Stimulated activated naive CD8-positive, alpha-beta T cell treated with anti-CD3 and anti-CD28 coated beads, Interleukin-15, amount 100 ng/mL, for 72 hours (primary cell): ENCODE measurements at places on chromosomes 5 and 9.

DNA sequence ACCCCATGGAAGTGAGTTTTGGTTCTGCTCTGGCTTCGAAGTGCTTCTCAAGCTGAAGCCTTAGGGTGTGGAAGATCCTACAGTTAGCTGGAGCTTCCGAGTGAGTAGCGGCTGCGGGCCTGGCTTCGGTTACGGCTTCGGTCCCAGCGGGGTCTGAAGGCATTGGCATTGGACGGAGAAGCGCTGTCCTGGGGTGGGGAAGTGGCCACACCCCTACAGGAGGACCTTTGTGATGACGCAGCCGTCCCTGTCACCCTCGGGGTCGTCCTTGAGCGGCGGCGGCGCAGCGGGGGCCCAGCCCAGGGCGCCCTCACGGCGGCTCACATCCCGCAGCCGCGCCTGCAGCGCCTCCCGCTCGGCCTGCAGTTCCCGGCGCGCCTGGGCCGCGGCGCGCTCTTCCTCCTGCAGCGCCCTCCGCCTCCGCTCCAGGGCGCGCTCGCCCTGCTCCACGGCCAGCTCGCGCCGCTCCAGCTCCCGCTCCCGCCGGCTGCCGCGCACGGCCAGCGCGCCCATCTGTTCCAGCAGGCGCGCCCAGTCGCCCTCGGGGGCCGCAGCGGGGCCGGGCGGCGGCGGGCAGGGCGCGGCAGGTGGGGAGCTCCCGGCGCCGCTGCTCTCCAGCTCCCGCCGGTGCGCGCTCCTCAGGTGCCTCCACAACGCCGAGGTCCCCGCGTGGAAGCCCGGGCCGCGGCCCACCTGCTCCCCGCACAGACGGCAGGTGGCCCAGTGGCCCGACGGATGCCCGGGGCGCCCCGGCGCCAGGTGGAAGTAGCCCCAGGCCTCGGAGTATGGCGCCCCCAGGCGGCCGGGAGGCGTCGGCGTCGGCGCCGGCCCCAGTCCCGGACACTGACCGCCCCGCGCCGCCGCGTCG is 9.9 kb downstream of the ZBED3 start:
- peak; percentile 67 for DNase-seq

GRCh38 chr5:53041071-53041692 is 52.0 kb downstream of the ITGA2 start:
- DNase-seq, result peak; percentile 28

GRCh38 chr5:133602835-133603380 is 9.4 kb downstream of the FSTL4 start:
- no peak for DNase-seq

GRCh38 chr5:139789845-139790189 is 5.8 kb upstream of the PSD2 start:
- DNase-seq, result no peak

DNA sequence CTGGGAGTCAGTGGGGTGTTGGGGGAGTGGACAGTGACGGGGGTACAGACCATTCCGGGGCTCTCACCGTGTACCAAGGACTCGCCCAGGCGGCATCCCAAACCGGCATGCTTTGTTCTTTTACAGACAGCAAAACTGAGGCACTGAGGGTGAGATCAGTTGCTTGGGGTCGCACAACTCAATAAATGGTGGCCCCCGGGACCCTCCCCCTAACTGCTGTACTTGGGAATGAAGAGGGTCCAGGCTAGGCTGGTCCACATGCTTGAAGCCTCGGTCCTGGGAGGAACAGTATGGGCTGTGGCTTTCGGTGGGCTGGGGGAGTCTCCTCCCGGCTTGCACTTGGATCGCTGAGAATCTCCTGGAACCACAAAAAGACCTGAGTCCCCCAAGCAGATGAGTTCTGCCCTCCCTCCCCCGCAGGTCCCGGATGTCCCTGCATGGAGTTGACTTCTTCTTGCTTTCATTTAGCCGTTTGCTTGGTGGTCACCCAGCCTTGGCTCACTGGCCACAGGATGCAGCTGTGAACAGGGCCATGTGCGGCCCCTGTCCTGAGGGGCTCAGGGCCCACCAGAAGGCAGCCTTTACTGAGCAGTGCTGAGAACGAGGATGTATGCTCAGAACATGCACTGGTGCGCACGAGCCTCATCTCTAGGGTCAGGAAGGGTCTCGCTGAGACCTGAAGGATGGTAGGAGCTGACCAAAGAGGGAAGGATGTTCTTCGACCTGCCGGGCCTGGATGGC is 4.2 kb downstream of the LAMC3 start:
- DNase-seq, result no peak

DNA sequence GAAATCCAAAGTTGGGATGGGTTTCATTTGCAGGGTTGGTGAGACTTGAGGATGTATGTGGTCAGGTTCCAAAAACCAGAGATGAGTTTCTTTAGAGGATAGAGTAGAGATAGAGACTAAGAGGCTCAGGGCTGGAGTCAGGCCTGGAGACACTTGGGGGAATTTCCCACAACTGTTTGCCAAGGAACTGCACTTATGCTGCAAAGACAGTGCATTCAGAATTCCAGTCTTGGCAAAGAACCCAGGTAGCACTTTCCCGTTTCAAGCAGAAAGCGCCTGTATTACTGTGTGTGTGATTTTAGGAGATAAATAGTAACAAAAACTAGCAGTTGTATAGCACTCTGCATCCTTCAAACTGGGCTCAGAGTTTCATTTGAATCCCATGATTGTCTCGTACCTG is 55.4 kb downstream of the SNCAIP start:
- no peak for DNase-seq

- DNase-seq, result no peak
These were observed at the start of gene PCDHB2 for GRCh38 chr5:141094481-141095262. PCDHB2 (plus strand) TSS chr5:141094615; CDS start chr5:141094791, 176 bp downstream.

DNA sequence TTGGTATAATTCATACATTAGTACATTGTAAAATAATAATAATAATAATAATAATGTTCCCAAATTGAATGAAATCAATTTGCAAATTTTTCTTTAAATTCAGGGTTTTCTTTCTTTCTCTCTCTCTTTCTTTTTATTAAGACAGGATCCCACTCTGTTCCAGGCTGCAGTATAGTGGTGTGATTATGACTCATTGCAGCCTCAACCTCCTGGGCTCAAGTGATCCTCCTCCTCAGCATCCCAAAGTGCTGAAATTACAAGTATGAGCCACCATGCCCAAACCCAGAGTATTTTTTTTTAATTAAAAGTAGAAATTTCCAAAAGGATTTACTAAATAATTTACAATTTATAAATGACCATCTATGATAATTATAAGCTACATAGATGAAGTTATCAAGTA is 117.7 kb downstream of the HOMER1 start:
- DNase-seq, result no peak

- DNase-seq, result no peak
These were observed 40.9 kb downstream of the SVEP1 start for GRCh38 chr9:110538647-110539041.

DNA sequence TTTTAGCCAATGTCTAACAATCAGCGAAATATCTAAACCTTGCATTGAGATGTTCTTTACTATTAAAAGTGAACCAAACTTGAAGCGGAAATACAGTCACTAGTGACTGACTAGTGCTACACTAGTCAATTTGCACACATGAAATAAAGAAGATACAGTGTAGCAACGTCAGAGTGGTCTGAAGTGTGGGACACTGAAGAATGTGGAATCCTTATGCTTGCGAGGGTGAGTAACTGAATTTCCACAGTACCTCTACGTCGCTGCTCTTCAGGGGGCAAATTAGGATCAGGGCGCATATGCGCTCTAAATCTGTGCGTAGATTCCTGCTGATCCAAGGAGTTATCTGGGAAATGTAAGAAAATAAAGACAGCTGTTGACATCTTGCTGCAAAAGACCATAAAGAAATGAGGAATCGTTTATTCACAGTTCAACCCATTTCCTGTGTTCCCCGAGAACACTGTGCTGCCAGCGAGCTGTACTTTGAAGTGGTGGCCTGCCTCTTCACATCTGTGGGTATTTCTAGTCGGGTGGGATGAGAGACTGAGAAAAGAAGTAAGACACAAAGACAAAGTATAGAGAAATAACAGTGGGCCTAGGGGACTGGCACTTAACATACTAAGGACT is 39.8 kb upstream of the FLT4 start:
- peak; percentile 46 for DNase-seq

DNA sequence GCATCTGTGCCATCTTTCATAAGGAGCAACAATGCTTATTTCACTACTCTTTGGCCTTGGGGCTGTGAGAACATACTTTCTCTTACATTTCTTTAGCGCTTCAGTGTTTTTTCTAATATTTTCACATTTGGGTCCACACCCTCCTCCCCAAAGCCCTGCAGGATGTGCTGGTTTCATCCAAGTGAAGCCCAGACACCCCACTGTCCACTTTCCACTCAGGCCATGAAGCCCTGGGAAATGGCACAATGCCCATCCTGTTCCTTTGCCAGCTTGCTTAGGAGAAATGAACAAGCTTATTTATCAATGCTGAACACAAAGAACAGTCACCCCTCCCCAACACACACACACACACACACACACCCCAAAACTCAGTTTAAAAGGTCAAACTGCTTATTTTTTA is 17.3 kb upstream of the TMOD1 start:
- no peak for DNase-seq

GRCh38 chr5:2335125-2335732 is 416.2 kb downstream of the IRX2 start:
- no peak for DNase-seq

GRCh38 chr5:149834246-149834855 is 104.2 kb downstream of the PPARGC1B start:
- DNase-seq, result peak; percentile 38

- no peak for DNase-seq
These were observed 6.7 kb upstream of the RXRA start for GRCh38 chr9:134319306-134320125.

DNA sequence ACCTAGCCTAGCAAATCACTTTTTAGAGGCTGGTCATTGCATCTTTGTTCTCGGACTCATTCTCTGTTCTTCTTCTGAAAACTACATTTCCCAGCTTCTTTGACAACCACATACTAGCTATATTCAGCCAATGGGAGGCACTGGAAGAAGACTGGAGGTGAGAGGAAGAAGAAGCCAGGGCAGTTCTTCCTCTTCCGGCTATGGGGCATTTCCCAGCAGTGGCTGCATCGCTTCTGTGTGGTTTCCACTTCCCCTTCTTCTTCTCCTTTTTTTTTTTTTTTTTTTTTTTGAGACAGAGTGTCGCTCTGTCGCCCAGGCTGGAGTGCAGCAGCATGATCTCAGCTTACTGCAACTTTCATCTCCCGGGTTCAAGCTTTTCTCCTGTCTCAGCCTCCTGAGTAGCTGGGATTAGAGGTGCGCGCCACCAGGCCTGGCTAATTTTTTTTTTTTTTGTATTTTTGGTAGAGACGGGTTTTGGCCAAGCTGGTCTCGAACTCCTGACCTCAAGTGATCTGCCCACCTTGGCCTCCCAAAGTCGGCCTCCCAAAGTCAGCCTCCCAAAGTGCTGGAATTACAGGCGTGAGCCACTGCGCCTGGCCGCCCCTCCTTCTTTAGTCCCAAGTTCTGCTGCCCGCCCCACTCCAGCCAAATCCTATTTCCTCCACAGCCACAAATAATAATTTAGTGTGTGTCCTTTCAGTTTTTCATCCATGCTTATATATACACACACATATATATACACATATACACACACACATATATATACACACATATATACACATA is 6.9 kb upstream of the UBAP1 start:
- DNase-seq, result no peak

- DNase-seq, result no peak
These were observed 26.8 kb upstream of the GABRP start for GRCh38 chr5:170756691-170757090.

DNA sequence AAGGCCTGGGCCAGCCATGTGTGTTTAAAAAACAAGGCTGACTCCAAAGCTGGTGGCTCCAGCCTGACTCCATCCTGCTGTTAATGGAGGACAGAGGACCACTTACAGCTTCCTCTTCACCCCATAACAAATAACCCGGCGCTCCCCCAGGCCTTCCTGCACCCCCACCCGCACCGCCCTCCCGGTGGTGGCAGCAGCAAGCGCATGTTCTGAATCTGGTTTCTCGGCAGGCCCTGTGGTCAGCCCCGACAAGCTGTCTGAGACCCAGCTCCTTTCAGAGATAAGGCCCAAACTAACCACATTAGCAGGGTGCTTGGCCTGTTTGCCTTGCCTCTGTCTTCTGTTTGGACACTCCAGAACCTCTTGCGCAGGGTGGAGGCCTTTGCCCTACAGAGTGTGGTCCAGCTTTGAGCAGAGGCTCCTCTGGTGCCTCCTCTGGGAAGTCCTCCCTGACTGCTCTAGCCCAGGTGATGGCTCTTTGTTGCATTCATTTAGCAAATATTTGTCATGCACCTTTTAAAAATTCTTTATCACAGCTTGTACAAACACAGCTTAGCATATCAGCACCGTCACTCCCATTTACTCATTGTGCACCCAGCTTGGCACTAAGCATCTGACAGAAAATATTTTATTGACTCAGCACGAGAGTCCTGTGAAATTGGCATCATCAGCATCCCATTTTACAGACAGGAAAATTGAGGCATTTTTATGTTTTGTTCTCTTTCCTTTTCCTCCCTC is 78.4 kb downstream of the NDFIP1 start:
- DNase-seq, result no peak

- no peak for DNase-seq
These were observed 219.1 kb upstream of the ELAVL2 start for GRCh38 chr9:24045150-24045549.

DNA sequence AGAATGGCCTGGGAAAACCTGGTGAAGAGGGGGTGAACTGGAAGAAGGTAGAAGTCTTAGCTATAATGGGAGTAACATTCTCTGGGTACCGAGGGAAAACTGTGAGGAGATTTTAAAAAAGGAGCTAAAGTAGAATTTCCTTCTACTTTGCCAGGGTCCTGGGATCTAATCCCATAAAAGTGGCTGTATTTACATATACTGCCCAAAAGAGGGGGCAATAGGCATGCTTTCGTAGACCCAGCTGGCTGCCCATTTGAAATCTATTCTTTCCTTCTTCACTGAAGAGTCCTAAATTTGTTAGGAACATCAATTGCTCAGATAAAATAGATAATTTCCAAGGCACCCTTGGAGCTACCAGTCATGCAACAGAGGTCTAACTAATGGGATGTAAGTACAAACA is 159.2 kb downstream of the CDC42SE2 start:
- no peak for DNase-seq

DNA sequence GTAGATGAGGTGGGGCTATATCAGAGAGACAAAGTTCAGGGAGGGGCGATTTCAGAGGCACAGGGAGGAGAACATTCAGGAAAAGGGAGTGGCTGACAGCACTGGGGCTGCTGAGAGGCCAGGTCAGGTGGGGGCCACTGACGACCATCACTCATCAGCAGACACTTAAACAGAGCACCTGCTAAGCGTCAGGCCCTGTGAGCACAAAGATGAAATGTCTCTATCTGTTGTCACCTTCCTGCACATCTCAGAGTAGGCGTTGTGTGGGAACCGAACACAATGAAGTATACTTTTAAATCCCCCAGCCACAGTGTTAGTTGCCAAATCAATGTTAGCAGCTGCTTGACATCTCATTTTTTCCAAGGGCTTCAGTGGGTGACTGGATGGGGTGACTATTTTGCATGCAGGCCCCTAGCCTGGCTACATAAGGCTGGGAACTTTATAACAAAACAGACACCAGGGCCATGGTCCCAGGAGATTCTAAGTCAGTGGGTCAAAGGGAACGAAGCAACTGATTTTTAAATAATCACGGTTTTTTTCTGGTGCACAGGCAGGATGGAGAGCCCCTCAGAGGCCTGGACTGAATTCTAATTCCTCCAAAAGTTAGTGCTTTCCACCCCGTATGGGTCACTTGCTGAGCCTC is 31.1 kb upstream of the ANKRD18A start:
- DNase-seq, result no peak

- no peak for DNase-seq
These were observed 21.6 kb upstream of the SREK1 start for GRCh38 chr5:66122379-66123034.
